ENCODE measurements at places on chromosomes 5 and 9.

DNA sequence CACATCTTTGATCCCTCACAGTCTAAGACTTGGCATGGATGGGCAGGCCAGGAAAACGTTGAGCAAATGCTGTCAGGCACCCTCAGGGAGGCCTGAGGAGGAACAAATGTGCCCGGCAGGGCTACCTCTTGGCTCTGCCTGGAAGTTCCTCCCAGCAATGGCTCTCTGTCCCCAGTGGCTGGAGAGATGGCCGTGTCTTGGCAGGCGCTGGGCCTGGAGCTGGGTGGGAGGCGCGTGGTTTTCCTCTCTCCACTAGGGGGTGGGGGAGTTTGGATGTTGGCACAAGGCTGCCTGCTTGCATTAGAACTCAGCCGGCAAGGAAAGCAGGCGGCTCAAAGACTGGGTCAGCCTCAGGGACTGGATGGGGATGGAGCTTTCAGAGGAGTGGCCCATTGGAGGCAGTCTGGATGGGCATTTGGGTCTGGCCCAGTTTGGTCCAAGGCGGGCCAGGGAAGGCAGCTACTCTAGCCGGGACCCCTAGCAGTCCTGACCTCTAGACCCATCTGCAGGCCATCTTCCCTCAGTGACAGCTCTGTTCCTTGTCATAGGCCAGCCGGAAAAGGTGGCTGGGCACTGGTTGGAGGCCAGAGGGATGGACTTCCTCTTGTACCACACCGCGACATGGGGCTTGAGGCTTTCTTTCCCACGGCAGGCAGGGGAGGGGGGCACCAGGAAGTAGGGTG is 68.2 kb upstream of the STC2 start:
- no peak for DNase-seq

GRCh38 chr5:111135363-111135762 is 43.2 kb downstream of the WDR36 start:
- DNase-seq = no peak

DNA sequence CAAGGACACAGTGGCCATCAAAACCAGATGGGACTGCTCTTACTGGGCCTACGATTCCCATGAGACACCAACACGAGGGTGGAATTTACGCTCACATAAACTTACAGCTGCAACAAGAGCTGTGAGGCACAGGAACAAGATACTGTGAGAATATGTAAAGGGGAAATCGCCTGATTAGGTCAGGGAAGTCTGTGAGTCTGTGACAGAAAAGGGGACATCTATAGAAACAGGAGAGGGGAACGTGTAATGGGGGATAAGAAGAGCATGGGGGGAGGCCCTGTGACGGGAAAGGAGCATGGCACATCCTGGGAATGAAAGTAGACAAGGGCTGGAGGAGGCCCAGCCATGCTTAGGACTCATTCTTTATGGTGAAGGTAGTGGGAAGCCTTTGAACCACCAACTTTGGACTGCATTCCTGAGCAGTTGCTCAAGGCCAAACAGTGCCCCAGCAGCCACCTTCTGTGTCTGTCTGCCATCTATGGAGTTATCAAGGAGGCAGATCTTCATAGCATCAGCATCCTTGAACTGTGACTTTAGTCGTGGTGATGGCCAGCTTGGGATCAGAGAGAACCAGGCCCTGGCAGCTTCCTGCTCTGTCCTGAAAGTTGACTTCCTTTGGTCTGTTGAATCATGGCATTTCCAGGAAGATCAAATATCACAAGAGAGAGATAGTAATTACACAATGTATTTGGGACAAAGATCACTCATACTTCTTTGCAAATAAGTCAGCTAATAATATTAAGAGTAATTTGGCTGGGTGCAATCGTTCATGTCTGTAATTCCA is 87.9 kb upstream of the FAM169A start:
- DNase-seq = no peak

DNA sequence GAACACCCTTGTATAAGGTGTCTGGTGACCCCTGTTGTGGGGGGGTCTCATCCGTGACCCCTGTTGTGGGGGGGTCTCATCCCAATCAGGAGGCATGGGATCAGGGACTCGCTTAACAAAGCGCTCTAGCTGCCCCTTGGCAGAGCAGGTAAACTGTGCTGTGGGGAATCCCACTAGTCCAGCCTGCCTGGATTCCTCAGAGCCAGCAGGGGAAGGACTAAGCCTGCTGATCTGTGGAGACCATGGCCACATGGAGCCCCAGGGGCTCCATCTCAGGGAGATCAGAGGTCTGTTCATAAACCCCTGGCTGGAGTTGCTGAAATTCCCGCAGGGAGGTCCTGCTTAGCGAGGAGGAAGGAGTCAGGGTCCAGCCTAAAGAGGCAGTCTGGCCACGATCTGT is 45.8 kb upstream of the TXNDC8 start:
- DNase-seq = no peak

DNA sequence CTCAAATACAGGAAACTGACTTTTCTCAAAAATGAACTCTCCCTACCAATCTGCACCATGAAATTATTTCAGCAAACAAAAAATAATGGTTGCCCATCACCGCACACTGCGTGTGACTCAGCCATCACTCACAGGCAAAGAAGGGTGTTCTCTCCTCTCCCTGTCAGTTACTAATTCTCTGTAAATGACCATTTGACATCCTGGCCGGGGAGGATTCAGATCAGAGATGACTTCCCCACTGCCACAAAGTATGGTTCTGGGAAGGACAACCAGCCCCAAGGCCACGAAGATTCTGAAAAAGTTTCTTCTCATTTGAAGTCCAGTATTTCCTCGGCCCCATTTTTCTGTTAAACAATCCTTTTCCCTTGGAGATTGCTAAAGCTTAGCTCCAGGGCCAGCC is 199.4 kb downstream of the AUH start:
- no peak for DNase-seq

DNA sequence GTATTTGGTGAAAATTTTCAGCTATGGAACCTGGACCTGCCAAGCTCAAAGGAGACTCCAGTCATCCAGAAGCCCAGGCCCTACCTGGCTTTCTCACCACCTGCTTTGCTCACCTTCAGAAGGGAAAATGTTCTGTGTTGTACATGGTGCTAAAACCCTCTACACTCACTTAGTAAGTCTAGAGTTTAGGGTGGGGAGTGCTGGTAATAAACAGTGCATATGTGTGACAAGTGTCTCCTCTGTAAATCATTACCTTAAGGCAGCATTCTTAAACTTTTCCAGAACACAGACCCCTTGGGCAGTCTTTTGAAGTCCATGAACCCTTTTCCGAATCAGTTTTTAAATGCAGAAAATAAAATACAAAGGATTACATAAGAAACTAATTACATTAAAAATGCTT is 248.8 kb upstream of the PIK3R1 start:
- DNase-seq = no peak

DNA sequence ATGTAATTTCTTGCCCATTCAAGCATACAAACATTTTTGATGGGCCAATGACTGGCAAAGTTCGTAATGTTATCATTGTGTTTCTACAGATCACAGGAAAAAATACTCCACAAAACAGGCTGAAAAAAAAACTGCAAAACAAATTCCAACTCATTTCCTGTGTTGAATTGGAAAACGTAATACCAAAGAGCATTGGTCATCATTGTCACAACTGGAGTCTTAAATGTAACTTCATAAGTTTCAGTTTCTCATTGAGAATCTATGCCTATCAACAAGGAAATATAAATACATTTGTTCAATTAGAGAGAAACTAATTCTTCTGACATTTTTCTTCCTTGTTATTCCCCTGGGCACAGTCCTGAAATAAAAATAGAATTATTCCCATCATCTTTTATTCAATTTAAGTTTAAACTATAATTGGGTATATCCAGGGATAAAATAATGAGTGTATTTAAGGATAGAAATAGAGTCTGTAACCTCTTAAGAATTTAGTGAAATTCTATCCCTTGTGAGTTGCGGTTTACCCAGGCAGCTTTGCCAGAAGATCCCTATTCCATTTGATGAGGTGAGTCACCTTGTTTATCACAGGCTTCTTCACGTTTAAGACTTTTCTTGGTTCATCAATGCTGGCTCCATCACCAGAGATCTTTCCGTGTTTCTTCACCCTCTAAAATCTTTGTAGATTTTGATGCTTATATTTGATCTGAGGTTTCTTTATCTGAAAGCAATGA is 112.7 kb upstream of the ITGA1 start:
- no peak for DNase-seq

DNA sequence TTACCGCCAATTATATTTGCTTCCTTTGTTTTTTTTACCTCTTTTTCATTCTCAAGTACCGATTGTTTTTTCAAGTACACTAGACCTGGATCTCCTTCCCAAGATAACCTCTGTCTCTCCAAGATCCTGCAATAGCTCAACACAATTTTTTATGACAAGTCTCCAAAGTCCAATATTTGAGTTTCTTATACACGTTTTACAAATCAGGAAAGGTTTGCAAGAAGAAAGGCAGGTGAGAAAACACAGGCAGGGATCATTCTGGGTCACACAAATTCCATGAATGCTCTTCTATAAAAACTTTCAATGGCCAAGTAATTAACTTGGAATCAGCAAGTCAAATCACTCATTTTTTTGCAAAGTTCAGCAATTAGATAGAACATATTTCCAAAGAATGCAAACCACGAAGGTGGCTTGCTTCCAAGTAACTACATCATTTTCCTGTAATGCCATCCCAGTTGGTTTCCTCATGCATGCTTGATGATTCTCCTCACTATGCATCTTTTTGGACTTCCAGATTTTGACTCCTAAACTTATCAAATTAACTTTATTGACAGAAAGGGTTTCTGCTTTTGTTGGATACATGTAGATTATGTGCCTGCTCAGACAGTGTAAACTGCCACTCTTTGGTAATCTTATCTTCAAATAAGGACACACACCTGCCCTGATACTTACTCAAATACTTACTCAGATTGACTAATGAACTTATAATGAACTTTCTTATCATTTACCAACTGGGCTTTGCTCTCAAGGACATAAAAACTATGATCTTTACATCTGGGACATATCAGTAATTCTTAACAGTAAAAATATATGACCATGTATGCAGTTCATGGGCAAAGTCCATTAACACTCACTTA is 24.7 kb upstream of the IFNE start:
- no peak for DNase-seq

DNA sequence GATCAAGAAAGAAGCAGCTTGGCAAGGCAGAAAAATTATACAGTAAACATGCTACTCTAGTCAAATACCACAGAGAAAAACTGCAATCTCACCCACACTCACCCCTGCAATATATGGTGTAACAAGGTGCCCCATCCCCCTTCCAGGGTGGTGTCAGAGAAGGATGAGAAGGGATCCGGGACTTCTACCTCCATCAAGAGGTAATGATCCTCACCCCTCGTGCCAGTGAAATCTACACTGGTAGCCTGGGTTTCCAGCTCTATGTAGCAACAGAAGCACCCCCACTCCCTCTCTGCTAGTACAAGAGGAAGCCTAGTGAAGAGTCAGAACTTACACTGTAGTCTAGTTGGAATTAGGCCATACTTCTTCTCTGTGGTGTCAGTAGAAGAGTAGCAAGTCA is 18.9 kb downstream of the SLCO4C1 start:
- no peak for DNase-seq

DNA sequence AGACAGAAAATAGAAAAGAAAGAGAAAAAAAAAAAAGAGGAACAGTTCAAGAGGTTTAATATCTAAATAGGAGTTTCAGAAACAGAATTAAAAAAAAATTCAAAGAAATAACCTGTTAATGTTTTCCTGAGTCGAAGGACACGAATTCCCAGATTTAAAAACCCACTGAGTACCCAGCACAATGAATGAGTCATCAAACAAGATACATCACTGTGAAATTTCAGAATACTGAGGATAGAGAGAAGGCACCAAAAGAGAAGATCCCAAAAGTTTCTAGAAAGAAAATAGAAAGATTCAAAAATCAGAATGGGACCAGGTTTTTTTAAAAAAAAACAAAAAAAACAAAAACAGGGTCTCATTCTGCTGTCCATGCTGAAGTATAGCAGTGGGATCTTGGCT is 8.8 kb downstream of the CDO1 start:
- no peak for DNase-seq

- no peak for DNase-seq
Observed at GRCh38 chr5:59190746-59191145, 607.9 kb downstream of the RAB3C start.

DNA sequence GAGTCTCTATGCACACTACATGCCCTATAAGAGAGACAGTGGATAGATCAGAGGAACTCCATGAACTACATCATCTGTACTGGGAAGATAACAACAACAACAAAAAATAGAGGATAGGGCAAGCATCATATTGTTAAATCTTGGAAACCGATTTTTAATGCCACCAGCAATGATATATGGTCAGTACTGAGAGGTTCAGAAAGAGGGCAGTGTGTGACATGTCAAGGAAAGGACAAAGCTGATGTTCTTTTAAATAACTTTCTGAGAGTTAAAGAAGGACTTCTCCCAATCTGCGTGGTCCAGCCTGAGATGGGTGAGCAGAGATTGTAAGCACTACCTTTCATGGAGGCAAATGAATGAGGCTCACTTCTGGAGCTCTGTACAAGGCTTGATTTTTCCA is 62.0 kb upstream of the PHF24 start:
- DNase-seq = no peak

GRCh38 chr9:35294556-35294955 is 132.7 kb downstream of the UNC13B start:
- no peak for DNase-seq

- DNase-seq = no peak
Observed at GRCh38 chr9:113659740-113660139, 196.2 kb downstream of the RGS3 start.

GRCh38 chr5:11946317-11946716 is 42.1 kb upstream of the CTNND2 start:
- DNase-seq = no peak

GRCh38 chr5:126883564-126884245 is 106.8 kb downstream of the LMNB1 start:
- no peak for DNase-seq

Data from T-helper 22 cell (primary cell).